Activated T-helper 9 cell treated with anti-CD3 and anti-CD28 coated beads, Interleukin-2, amount 50 U/mL, for 16 hours (primary cell): ENCODE measurements at places on chromosomes 12 and 14.

GRCh38 chr14:58732387-58732786, 94.6 kb downstream of the DACT1 start:
- DNase-seq, result no peak

DNA sequence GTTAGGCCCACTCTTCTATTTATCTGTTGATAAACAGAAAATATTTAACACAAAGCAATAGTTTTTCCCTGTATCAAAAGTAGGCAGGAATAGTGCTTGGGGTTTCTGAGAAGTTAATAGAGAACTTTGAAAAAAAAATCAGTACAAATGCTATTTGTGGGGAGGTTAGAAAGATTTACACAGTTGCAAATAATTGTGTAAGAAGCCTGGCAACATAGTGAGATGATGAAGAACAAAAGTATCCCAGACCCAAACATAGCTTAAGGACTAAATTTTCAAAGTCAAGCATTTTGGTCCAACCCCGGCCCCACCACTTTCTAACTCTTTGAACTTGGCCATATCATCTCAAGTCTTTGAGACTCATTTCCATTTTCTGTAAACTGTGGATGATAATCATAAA, 687.5 kb upstream of the TMEM132C start:
- DNase-seq, result no peak

- DNase-seq, result no peak
Measured at GRCh38 chr12:2453761-2454090, 341.0 kb upstream of the FKBP4 start.

- DNase-seq, result no peak
Measured at GRCh38 chr14:68506021-68506644, 286.7 kb downstream of the ZFP36L1 start.

DNA sequence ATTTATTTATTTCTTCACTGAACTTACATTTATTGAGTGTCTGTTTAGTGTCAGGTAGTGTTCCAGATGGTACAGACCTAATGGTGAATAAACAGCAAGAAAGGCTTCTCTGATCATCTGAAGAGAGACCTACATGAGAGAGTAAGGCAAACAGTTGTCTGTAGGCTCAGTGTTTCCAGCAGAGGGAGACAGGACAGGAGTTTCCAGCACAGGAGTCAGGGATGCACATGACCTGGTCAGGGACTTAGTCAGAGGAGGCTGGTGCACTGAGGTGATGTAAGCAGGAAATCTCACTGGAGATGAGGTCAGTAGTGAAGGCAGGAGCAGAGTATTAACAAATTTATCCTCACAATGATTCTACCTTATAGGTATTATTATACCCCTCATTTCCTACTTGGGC, 233.2 kb downstream of the MDGA2 start:
- no peak for DNase-seq

DNA sequence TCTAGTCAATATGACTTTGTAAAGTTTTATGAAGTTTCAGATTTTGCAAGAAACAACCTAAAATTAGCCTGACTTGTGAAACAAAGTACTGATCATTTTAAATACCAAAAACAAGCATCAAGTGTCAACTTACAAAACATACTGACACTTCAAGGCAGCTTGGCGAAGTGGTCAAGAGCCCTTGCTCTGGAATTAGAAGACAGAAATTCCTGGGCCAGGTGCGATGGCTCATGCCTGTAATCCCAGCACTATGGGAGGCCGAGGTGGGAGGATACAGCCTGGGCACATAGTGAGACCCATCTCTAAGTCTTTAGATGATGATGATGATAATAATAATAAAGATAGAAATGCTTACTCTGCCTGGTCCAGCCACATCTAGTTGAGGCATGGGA, 45.4 kb upstream of the NR2C1 start:
- DNase-seq, result no peak

- DNase-seq, result no peak
Measured at GRCh38 chr14:96829791-96830190, 32.6 kb downstream of the VRK1 start.

- DNase-seq, result no peak
Measured at GRCh38 chr12:42552822-42553221, 36.7 kb downstream of the PRICKLE1 start.

DNA sequence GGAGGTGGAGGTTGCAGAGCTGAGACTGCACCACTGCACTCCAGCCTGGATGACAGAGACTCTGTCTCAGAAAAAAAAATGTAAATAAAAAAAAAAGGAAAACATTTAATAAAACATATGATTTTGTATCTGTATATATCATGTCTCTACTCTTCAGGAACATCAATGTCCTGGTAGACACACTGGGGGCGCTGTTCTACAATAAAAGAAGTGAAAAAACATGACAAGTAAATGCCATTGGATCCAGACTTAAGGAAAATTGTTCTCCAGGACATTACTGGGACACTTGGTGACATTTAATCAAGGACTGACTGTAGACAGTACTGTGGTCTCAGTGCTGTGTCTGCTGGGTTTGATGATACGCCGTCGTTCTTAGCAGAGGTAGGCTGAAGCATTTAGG, 15.5 kb upstream of the KLC1 start:
- DNase-seq, result no peak

DNA sequence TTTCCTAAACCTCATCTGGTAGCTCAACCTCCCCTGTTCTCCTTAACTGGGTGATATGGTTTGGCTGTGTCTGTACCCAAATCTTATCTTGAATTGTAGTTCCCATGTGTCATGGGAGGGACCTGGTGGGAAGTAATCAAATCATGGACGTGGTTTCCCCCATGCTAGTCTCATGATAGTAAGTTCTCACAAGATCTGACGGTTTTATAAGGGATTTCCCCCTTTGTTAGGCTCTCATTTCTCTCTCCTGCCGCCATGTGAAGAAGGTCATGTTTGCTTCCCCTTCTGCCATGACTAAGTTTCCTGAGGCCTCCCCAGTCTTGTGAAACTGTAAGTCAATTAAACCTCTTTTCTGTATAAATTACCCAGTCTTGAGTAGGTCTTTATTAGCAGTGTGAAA, 19.5 kb downstream of the COX16 start:
- no peak for DNase-seq

DNA sequence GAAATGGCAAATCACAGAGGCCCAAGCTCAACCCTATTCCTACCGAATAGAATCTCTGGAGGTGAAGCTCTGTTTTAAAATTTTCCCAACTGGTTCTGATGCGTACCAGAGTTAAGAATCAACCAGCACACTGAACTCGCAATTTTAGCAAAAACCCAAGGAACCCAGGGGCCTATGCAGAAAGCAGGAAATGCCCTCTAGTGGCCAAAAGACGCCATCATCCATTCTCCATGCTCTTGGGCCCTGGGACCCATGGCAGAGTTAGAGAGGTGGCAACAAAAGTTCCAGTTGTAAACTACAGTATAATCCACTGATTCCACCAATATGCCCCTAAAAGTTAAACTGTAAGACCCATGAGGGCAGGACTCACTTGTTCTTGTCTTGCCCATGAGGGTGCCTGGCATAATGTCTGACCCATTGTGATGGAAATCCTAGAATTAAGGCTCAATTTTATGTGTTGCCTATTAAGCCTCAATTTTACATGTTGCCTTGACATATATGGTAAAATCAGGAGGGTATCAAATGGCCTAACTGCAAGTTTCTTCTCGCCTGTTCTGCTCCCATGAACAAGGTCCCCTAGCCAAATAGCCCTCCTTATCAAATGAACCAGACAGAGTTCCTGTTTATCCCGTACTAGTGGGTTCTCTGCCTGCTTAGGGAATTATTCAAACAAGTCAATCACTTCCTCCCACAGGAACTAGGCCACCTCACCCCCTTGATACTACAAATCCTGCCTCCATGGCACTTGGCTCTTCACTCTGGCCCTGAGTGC, 137.5 kb upstream of the CPM start:
- DNase-seq, result peak; percentile 19

DNA sequence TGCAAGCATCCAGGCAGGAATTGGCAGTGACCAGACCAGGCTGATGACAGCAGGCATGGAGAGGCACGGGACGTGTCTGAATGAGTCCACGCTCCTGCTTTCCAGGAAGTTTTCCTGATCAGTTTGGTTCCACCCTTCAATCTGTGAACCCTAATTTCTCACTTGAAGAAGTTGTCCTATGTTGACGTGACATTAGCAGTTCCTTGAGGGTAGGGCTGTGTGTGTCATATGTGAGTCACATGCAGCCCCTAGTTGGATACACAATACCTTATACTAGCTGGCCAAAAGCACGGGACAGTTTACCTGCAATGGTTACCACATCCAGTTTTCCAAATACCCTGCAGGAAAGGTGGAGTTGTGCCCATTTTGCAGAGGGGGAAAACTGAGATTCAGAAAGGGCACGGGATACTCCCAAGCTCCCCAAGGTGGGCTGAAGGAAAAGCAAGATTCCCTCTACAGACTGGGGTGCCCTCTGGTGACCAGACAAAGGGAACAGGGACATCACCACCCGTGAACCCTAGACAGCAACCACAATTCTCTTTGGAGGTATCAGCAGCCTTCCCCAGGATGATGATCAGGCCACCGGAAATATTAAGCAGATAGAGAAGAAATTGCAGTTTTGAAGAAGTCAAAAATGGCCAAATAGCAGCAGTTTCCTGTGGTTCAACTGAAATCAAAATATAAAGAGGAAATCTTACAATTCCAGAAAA, 194.5 kb downstream of the PHETA1 start:
- no peak for DNase-seq

DNA sequence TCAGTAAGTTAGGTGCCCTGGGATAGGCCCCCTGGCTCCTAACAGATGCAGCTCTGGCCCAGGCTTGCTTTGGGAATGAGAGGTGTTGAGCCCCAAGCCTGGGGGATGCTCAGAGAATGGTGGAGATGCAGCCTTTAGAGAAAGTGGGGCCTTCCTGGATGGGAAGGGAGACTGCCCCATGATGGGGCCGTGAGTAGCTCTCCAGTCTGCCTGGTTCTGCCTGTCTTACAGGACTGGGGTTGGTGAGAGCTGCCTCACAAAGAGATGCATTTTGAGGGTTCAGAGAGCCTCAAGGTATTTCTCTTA, 523 bp upstream of the VRTN start:
- no peak for DNase-seq

DNA sequence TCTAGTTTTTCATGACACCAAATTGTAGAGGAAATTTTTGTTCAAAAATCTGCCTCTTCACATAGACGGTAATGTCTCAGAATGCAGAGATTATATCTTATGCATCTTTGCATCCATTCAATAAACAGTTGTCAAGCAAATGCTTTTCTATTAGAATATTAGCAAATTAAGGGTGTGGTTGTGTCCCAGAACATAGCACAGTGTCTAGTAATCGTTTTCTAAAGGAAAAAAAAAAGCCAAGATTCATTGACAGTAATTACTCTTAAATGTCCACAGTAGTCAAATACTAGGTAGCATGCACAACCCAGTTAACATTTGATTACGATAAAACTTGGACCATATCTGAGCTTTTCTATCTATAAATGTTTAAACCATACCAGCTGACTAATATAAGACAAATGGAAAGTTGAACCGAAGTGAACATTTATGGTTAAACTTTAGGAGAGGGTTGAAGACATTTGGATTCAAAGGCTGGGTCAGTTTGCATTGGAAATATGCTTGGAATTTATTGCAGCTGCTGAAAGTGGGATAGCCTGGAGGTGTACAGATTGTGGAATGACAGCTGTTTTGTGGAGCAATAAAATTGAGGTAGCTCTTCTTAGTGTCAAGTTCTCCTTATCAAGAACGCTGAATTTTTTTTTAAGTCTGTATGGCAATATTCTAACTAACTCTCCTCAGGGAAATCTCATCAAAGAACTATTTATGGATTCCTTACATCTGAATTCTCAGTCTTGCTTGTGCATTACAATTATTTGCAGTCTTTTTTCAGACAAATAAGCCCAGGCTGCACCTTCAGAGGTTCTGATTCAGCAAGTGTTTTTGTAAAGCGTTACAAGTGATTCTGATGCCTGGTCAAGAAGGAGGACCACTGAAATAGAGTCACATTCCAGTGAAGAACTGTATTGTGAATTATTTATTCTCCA, 66.7 kb upstream of the ATP2B1 start:
- DNase-seq, result no peak

GRCh38 chr12:77179515-77179914, 114.1 kb upstream of the E2F7 start:
- DNase-seq, result no peak

DNA sequence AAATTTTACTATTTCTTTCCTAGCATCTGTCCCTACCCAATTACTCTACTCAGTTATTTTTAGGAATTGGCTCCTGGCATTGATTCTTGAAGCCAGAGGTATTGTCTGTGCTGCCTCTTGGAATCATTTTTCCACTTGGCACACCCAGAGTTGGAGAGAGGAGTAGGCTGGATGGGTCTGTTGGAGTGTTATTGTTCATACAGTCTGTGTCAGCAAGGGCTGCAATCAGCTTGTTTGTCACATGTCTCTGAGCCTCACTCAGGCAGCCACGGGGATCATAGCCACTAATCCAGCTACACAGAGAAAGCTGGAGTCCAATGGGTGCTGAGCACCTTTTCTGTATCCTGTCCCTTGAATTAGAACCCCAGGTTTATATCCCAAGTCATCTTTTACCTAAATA, 176.0 kb upstream of the DYRK2 start:
- DNase-seq, result no peak

- no peak for DNase-seq
Measured at GRCh38 chr12:27549801-27550652, 26.0 kb downstream of the PPFIBP1 start.

DNA sequence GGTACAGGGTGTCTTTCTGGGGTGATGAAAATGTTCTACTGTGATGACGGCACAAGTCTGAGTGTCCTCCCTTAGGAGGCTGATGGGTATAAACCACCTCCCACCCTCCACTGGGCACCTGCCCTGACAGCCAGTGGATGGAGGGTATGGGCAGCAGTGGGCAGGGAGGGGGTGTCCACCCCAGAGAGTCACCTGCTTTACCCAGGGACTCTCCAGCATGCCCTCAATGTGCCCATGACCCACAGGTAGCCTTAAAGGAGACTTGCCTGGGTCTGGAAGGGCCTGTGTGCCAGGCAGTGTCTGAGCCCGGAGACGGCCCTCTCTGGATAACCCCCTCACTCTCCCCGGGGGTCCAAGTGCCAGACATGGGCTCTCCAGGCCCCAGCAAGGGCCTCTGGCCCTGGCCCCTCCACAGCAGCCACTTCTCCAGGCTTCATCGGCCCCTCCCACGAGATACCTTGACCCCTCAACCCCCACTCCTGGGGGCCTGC, 38.8 kb downstream of the CCNK start:
- DNase-seq, result no peak

DNA sequence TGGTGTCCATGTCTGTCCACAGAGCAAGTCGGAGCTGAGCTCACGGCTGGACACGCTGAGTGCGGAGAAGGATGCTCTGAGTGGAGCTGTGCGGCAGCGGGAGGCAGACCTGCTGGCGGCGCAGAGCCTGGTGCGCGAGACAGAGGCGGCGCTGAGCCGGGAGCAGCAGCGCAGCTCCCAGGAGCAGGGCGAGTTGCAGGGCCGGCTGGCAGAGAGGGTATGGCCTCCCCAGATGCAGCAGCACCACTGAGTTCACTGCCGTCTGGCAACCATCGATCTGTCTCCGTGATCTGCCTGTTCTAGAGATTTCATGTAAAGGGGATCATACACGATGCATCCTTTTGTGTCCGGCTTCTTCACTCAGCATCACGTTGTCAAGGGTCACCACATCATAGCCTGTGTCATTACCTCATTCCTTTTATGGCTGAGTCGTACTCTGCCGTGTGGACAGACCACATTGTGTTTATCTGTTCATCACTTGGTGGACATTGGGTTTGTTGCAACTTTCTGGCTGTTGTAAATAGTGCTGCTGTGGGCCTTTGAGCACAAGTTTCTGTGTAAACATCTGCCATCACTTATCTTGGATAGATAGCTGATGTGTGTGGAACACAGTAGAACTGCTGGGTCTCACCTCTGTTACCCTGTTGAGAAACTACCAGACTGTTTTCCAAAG, 21.9 kb downstream of the HIP1R start:
- no peak for DNase-seq

GRCh38 chr14:55433880-55434804, 6.3 kb downstream of the TBPL2 start:
- DNase-seq, result no peak
